NB4 (cell line): ENCODE measurements at places on chromosomes 6 and 20.
A peak's percentile ranks its signal among the peaks of the same experiment; 100 is the strongest.

DNA sequence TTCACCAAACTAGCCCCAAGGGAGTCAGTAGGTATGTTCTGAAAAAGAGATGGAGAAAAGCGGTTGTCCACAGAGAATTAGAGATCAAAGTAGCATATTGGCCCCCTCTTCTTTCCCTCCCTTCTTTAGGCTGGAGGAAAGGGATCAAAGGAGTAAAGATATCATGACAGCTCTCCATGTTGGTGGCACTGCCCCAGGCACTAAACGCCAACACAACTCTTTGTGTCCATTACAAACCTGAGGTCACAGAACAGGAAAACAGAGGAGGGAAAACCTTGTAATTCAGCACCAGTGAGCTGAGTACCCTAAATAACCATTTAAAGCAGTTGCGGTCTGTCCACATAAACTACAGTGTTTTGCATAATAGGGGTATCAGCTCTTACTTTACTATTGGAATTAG is 113.0 kb upstream of the TFAP2D start:
- DNase-seq = no peak

- DNase-seq = no peak
These were observed 1509.0 kb downstream of the GRIK2 start for GRCh38 chr6:102902471-102902870.

DNA sequence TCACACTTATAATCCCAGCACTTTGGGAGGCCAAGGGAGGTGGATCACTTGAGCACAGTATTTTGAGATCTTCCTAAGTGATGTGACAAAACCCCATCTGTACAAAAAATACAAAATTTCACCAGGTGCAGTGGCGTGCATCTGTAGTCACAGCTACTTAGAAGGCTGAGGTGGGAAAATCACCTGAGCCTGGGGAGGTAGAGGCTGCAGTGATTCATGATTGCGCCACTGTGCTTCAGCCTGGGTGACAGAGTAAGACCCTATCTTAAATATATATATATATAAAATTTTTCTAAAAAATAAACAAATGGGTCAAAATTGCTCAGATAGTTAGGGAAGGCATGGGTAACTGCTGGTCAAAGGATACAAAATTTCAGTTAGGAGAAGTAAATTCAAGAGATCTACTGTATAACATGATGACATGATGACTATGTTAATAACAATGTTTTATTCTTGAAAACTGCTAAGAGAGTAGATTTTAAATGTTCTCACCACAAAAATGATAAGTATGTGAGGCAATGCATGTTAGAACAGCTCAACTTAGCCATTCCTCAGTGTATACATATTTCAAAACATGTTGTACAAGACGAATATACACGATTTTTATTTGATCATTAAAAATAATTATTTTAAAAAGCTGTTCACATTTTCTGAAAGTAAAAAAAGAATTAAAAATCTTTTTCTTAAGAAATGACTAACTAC is 24.4 kb downstream of the TBC1D32 start:
- DNase-seq = no peak

- no peak for DNase-seq
These were observed 2.1 kb upstream of the PTCHD4 start for GRCh38 chr6:48113130-48113529.

- no peak for DNase-seq
These were observed 97.8 kb upstream of the JAG1 start for GRCh38 chr20:10771435-10772140.

GRCh38 chr6:21823371-21823770 is 229.8 kb downstream of the SOX4 start:
- peak; percentile 50 for DNase-seq

GRCh38 chr6:3348821-3349220 is 90.1 kb downstream of the PSMG4 start:
- DNase-seq = peak; percentile 74

DNA sequence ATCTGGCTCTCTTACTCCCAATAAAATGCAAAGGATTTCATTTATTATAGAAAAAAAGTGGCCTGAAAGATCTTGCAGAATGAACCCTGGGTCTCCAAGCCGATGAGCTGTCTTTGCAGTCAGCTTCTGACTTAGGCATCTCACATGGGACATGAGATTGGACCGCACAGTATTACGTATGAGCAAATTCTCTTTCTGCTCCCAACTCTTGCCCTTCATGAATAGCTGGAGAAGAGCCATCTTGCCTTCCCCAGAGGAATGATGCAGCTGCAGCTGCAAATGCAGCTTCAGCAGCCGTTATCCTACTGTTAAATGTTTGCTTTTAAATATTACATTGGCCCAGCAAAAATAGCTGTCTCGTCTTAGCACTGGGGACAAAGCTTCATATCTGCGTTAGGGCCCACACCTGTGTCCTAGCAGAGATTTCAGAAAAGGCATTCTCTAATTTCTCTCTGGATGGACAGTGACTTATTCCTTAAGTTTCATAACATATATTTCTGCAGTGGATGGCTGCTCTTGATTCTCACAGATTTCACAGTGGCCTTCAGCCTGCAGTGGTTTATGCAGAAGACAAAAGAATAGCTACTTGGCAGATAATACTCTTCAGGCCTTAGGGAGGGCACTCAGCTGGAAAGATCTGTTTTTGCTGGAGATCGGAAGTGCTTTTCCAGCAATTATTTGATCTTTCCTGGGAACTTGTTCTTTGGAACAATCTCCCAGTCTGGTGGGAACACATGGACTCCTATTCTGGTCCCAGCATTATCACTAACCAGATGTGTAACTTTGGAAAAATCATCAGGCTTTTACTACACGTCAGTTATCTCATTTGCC is 129.2 kb downstream of the FYN start:
- DNase-seq = no peak

GRCh38 chr6:132228894-132229293 is 172.4 kb downstream of the MOXD1 start:
- no peak for DNase-seq

- no peak for DNase-seq
These were observed 659 bp downstream of the PRDM1 start for GRCh38 chr6:106086814-106087175.
